ENCODE measurements at places on chromosomes 2 and 18. TPM values are rescaled to one million over a fixed set of nuclear protein-coding genes. Genes with fewer than 3 reads are reported as not detected.

The CPS1 gene
- 0.96 TPM for total RNA-seq

DNA sequence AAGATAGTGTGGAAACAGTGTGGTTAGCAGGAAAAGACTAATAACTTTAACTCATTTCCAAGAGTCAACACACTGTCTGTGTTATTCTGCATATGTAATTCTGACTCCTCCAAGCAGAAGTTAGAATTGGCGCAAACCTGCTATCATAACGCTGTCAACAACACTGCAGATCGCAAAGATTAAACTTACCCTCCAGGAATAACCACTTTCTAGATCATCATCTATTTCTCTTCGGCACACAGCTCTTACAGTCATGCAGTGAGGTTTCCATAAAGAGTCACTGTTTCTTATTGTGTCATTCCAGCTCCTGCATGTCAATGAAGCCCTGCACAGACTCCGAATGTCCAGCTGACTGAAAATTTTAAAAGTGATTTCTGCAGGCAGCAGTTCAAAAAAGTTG, 2.4 kb downstream of the FBXO48 start:
- no peak for DNase-seq

The ABHD1 gene
- 0.21 TPM for total RNA-seq

The PLEK gene
- total RNA-seq, result 42.5 TPM

The SCYGR4 gene
- not detected for total RNA-seq

DNA sequence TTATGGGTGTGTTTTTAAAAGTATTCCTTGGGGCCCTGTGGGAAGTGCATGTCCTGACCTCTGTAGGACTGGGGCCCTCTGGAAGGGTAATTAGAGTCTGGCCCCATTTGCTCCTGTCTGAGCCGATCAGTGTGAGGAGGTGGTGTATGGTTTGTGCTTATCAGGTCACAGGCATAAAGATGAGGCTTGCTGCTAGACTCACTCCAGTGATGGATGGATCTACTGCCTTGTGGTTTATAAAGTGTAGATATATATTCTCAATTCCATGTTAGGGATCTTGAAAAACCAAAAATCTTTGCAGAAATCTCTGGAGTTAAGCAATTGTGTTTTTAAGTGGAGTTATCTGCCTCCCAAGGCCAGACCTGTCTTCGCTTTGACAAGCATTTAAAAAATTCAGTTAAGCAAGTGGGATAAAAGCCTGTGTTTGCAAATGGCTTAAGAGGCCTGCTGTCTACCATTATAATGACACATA, 182.4 kb downstream of the PTPRM start:
- DNase-seq, result no peak

DNA sequence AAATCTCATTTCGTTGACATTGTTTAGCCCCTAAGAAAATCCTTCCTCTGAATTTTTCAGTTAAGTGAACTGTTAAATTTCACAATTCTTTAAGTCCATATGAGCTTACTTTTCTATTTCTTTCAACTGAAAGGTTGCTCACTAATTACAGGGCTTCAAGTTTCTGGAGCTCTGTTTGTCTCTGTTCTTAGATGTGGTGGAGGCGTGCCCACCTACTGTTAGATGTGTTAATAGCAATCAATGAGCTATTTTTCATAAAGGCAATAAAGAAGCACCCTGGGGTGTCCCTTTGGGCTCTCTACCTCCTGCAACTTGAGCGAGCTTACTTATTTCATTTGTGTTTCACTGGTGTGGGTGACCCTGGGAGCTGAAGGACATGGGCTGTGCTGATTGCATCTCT, 25.0 kb downstream of the CREG2 start:
- DNase-seq, result no peak

The TFPI gene
- total RNA-seq, result not detected
